ENCODE measurements at places on chromosomes 4 and X. TPM values are rescaled to one million over a fixed set of nuclear protein-coding genes. Genes with fewer than 3 reads are reported as not detected.

DNA sequence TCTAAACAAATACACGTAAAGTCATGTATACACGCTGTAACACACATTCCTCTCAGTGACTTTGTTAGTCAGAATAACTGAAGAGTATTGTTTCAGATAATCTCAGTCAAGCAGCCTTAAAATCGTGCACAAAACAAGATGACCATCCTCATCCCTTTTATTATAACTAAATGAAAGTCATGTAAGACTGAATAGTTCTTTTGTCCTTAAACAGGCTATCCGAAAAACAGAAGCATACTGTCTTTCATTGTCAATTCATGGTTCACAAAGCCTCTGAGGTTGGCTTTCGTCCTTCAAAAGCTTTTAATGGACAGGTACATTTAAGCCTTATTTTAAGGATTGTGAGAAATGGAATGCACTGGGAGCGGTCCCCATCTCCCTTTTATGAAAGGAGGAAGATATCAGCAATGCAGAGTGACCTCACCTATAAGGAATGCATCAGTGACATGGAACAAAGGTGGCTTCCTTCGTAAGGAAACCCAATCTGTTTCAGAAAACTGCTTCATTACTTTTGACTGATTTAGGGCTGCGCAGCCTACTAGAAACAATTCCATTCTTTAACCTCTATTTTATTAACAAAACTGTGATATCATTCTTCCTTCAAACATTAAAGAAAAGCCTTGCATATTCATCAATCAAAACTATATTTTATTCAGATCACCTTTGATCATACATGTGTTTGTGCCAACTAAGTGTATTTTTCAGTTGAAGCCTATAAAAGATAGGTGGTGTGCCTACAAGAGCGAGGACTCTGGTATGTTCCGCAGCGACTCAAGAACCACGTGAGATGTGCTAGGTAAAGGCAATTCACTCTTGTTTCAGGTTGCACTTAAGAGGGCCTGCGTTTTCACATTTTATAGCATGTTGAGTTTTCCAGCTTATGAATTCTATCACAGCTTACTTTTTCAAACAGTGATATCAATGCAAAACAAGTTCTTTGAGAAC, 19.2 kb downstream of the SH3RF1 start:
- DNase-seq, result no peak

GRCh38 chrX:21781525-21781924, 23.6 kb upstream of the SMPX start:
- no peak for DNase-seq

The PUDP gene
- 22.8 TPM for polyA plus RNA-seq

The PRR32 gene
- polyA plus RNA-seq, result not detected

The BTC gene
- polyA plus RNA-seq, result 0.06 TPM
